ENCODE measurements at places on chromosomes 7 and 10.
A peak's percentile ranks its signal among the peaks of the same experiment; 100 is the strongest.

DNA sequence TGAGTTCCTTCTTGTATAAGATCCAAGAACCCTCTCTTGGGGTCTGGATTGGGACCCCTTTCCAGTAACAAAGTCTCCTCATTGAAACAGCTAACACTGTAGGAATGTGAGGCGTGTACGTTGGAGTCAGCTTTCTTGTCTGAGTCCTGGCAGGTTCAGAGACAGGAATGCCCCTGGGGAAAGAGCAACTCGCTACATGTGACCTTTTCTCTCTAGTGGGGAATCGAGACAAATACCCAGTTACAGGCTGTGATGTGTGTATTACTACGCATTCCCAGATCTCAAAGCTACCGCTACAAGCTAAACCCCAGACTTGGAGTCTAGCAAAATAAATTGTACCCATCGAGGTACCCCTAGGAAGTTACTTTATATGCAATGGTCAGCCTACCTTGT is 85.6 kb upstream of the FRMD4A start:
- no peak for DNase-seq

DNA sequence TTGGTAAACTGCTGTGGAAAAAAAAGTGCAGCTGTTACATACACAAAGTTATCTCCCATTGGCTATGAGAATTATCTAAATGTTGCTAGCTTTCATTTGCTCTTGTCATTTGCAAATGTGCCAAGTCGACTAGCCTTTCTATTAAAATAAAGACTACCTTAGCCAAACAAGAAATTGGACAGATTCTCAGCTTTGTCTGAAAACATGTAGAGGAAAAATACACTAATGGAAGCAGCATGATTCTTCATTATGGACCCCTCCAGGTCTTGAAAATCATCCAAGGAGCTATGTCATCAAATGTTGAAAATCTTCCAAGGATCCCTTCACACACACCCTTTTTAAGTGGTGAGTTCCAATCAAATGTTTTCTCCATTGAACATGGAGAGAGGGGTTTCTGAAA is 237.7 kb downstream of the ETV1 start:
- no peak for DNase-seq

GRCh38 chr10:351770-352334 is 216.6 kb downstream of the ZMYND11 start:
- no peak for DNase-seq

DNA sequence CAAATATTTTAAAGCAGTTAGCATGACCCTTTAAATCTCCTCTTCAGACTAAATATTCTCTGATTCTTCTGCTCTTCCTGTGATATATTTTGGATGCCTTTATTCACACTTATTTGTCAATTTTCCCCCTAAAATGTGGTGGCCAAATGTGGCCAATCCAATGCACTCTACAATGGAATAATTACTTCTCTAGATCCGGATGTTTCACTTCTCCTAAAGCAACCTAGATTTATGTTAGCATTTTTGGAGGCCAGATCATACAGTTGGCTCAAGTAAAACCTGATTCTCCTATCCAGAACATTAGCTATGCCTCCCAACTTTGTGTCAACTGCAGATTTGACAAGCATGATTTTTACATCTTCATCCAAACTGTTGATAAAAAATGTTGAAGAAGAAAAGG is 153.7 kb downstream of the CREB5 start:
- DNase-seq: no peak

- peak; percentile 22 for DNase-seq
Observed at GRCh38 chr10:96588616-96589419, 2.0 kb upstream of the TM9SF3 start.

GRCh38 chr10:75240329-75241076 is 4.7 kb upstream of the COMTD1 start:
- no peak for DNase-seq

DNA sequence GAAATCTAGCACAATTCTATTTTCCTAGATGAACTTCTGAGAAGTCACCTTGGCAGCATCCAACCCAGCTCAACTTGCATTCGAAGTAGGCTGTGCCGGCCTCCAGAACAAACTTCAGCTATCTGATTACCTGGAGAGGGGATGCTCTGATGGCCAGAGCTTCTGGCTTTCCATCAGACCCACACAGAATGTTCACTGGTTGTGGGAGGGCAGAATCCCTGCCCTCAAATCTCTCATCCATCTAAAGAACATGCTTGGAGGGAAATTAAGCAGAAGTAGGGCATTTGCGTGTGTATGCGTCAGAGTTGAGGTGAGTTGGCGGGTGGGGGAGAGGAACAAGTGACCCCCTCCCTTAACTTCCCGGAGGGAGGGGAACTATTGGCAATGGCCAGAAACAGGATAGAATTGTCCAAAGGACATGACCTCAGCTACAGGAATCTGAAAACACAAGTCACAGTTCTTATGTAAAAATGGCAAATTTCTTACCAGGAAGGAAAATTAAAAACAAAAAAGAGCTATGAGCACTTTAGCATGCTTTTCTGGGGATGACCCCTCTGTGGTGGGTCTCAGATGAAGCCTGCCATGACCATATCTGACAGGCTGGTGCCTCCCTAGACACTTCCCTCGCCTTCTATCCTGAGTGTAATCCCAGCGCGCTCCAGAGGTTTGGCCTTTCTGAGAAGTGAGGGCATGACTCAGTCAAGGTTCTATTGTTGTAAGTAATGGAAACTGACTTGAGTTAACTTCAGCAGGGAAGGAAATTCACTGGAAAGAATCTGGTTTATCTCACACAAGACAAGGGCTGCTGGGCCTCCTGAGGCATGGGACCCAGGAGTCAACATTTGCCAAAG is 278.8 kb downstream of the RPS24 start:
- no peak for DNase-seq

- no peak for DNase-seq
Observed at GRCh38 chr10:27531336-27531847, 27.3 kb downstream of the RAB18 start.

GRCh38 chr7:15686295-15686956 is at the start of gene MEOX2:
Gene MEOX2, minus strand, starts transcription at chr7:15686683. Its CDS starts 281 bp downstream, at chr7:15686402.
- DNase-seq: no peak

GRCh38 chr7:149780636-149781419 is 7.4 kb upstream of the ZNF467 start:
- no peak for DNase-seq

GRCh38 chr10:126734967-126735366 is 64.5 kb upstream of the C10orf90 start:
- no peak for DNase-seq

DNA sequence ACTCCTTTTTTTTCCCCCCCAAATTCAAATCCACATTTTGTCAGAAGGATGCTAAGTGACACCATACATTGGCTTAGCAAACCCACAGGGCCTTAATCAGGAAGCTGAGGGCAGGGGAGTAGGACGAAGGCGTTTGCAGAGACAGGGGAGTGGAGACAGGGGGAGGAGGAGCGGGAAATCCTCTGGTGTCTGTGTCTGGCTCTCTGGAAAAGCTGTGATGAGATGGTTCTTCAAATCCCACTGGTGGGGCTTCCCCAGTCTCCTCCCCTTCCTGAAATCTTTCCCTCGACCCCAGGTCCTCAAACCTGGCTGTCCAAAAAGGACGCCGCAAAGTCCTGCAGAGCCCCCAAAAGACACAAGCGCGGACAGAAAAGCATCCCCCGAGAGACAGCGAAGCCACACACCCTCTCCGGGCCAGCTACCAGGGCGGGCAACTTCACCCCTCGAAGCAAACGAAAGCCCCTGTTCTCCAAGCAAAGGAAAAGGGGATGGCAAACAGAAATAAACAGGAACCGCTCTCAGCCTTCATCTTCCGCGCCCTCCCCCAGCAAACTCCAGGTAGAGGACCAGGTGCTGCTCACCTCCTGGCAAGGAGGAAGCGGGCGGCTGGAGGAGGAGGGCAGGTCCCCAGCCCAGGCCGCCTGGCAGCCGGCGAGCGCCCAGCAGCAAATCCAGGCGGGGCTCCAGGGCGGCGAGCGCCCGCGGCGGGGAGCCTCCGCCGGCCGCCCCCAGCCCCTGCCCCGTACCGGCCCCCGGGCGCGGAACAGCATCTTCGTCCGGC is 520 bp downstream of the ELAPOR2 start:
- peak; percentile 16 for DNase-seq

GRCh38 chr7:43490016-43490415 is 92.9 kb upstream of the STK17A start:
- no peak for DNase-seq

- no peak for DNase-seq
Observed at GRCh38 chr7:139873593-139874301, 44.7 kb downstream of the TBXAS1 start.

DNA sequence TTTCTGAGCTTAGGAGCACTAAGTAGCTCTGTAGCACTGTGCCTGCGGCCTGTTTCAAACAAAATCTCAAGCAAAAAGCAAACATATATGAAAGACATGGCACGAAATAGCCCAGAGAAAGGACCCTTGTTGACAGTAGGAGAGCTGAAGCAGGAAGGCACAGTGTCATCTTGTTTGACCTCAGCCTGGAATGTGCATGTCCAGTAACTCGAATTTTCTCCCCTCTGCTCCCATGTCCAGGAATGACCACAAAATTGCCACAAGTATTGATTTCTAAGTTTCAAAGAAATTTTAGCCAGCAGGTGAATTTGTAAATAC is 301.0 kb downstream of the CCDC3 start:
- DNase-seq: no peak

DNA sequence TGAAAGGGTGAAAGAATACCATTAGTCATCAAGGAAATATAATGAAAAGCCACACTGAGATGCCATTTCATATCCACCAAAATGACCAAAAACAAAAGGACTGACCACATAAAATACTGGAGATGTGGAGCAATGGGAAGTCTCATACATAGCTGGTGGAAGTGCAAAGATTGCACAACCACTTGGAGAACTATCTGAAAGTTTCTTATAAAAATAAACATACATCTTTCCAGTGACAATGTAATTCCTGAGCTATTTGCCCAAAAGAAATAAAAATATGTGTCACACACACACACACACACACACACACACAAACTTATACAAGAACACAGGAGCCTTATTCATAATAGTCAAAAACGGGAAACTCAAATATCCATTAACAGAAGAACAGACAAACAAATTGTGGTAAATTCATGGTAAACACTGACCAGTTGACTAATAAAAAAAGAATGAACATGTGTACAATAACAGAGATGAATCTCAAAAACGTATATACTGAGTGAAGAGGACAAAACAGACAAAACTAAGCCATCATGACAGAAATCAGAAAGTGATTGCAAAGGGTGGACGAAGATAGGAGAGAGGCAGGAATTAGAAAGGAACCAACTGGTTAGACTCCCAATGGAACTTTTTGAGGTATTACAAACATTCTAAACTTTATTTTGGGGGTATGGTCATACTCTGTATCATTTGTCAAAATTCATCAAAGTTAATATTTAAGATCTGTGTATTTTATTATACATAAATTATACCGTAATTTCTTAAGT is 21.5 kb downstream of the WASL start:
- no peak for DNase-seq

- DNase-seq: no peak
Observed at GRCh38 chr7:24395512-24395911, 111.5 kb downstream of the NPY start.

DNA sequence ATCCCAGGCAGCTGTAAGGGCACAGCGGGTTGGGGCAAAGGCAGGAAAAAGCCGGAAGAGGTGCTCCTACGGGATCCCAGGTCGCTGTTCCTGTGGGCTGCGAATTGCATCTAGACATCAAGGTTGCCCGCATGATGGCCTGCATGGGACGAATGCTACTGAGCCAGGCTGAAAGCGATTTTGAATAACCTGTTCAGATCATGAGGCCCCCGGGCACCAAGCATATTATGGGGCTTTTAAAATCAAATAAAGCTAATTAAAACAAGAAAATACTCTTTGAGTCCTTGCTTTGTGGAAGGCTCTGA is 37.1 kb downstream of the CAMK2B start:
- DNase-seq: no peak

GRCh38 chr7:143408686-143409561 is at the start of gene EPHA1:
Gene EPHA1, minus strand, starts transcription at chr7:143408856. Its CDS starts 51 bp downstream, at chr7:143408805.
- DNase-seq: peak; percentile 41

- no peak for DNase-seq
Observed at GRCh38 chr7:151814400-151815009, 62.4 kb downstream of the PRKAG2 start.

DNA sequence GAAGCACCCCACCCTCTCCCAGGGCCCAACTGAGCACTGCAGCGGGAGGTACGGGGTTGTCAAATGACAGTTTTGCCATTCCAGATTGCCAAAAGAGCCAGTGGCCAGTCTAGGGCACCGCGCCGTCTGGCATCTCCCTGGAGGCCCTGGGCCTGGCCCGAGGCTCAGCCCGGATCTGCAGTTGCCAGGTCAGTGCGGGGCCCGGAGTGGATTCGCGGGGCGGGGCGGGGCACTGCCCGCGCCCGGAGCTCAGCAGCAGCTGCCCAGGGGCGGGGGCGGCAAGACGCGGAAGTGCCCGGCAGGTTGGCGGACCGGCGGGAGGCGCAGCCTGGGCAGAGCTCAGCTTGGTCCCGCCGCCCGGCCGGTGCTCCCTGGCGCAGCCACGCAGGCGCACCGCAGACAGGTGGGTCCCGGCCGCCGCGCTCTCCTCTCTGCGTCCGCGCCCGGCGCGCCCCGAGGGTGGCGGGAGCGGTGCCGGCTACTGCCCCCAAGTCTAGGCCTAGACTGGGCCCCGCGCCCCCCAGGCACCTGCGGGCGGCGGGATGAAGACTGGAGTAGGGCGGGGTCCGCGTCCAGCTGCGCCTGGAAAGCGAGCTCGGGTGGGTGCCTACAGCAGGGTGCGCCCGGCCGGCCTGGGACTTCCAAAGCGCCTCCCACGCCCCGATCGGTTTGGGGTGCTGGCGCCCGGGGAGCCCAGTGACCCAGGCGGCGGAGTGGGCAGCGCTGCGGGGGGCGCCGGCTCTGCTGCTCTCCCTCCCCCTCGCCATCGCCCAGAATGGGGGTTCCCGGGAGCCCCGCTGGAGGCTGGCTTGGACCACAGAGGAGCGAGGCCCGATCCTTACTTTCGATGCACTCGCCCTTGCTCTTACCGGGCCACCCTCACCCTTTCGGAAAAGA is at the start of gene IRF5:
TSS of gene IRF5 (plus strand) at position 281 of the 897 bp plus-strand sequence. CDS start 4,155 bp downstream, outside the sequence.
- peak; percentile 31 for DNase-seq

- no peak for DNase-seq
Observed at GRCh38 chr10:60031183-60031582, 124.8 kb upstream of the CCDC6 start.

DNA sequence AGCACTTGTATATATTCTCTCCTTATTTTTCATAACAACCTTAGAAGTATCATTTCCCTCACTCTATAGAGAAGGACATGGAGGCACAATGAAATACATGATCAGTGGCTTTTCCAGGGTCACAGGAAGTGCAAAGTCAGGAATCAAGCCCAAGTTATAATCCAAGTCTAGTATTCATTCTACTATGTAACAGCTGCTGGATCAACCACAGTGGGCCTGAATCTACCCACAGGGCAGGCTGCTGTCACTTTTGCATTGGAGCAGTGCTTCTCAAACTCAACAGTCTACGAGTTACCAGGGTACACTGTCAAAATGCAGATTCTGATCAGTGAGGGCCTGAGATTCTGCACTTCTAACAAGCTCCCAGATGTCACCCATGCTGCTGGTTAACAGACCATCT is 18.3 kb downstream of the ZDHHC16 start:
- DNase-seq: no peak

- no peak for DNase-seq
Observed at GRCh38 chr10:132677473-132678227, 108.3 kb downstream of the NKX6-2 start.

- DNase-seq: no peak
Observed at GRCh38 chr7:152925412-152926147, 166.0 kb downstream of the ACTR3B start.

GRCh38 chr7:131897016-131897789 is 340.8 kb upstream of the PODXL start:
- DNase-seq: no peak

All from activated CD4-positive, alpha-beta T cell treated with anti-CD3 and anti-CD28 coated beads, Interleukin-2, amount 50 U/mL, for 48 hours (primary cell).